Activated gamma-delta T cell treated with anti-CD3 and anti-CD28 coated beads, Interleukin-2, amount 50 U/mL, for 16 hours (primary cell): ENCODE measurements at places on chromosomes 3 and 15.

DNA sequence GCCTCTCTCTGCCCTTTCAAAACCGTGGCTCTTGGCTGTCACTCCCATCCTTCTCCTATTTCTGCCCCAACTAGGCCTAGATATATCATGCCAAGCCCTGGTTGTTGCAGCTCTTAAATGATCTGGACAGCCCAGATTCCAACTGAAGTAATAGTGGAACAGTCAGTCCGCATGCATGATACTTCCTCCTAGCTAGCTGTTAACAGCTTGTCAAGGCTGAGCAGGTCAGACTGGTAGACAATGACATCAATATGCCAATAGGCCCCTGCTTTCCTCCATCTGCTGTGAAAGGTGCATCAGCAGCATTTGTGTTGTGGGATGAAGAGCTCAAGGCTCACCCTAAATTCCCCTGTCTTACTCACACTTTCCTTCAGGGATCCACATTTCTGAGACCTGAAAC, 527.7 kb upstream of the TGFBR2 start:
- no peak for DNase-seq

DNA sequence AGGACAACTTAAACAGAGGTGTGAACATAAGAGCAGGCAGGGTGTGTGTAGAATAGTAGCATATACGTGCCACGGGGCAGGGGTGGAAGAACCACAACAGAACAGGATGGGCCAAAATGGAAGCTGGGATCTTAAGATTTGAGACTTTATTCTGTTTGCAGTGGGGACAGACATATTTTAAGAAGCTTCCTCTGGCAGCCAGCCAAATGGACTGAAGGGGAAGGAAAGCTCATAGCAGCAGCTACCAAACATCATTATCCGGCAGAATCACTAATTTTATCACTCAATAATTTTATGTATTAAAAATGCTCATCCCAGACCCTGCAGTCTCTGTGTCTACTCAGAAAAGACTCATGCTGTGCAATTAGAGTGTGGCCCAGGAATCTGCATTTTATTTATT, 130.9 kb upstream of the CTDSPL start:
- no peak for DNase-seq

DNA sequence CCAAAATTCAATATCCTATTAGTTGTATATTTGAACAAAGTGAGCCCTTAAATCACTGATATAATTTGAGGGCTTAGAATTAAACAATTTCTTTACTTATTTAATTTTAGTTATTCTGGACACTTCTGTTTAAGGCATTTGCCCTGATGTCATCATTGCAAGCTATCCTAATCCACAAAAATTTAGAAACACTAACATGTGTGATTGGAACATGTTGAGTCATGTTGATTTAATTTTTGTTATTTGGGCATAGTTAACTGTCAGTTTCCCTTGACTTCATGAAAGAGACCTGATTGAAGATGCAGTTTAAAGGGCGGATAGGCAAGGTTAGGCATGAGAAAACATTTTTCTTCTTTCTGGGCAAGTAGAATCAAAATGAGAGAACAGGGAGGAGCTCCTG, 682.6 kb downstream of the ROBO1 start:
- DNase-seq: no peak

DNA sequence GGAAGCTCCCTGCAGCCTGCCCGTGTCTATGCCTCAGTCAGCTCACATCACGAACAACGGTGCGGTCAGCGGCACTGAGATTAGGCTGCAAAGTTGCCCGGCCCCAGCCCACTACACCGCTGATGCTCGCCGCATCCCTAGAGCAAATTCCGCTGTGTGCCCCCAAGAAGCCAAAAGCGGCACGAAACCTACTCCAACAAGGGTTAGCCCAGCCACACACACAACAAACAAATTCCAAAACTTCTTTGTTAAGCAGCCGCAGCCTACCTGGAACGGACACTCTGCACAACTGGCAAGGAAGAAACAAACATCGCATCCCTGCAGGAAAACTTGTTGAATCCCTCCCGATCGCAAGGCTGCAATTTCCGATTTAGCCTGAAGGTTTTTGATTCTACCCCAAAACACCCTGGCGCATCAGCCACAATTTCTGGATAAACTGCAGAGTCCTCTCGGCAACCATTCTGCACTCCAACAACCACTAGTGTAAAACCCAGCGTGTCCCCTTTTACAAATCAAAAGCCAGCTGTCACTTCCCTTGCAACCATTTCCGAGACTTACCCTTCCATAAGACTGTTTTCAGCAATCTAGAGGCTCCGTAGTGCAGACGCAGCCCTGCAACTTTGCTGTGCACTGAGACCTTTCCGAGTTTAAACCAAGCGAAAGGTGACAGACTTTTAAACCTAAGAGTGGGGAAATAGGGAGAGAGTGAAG, 449 bp downstream of the ROBO1 start:
- no peak for DNase-seq

DNA sequence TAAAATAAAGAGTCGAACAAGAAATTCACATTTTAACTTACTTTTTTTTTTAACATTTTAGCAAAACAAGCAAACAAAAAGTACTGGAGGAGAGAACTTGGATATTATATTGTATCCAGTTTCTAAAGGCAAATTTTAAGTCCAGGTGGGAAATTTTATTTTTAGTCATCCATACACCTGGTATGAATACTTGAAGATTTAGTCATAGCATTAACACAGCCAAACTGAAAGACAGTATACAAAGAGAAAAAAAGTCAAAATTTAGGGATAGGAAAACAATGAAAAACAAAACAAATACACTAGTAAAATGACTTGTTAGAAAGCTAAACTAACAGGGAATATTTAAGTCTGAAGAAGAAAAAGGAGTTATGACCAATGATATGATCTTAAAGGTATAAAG, 69.1 kb downstream of the PROS1 start:
- DNase-seq: no peak

DNA sequence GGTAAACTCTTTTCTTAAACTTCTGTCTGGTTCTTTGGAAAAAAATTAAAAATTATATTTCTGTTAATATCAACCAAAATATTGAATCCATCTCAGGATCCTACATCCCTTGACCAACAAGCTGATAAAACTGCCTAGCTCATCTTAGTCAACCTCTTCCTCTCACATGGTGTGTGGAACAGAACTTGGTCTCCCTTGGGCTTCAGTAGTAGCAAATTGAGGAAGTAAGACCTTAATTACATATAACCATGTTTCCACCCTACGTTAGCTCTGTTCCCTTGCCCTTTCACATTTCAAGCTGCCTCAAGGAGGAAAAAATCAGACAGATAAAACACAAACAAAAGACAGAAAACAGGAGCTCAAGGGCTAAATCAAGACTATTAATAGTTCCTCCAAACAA, 116.4 kb downstream of the GREM1 start:
- no peak for DNase-seq

GRCh38 chr3:53682807-53683206, 163.4 kb downstream of the CHDH start:
- DNase-seq: no peak

- no peak for DNase-seq
These were observed 4.9 kb upstream of the TJP1 start for GRCh38 chr15:29826908-29827820.

DNA sequence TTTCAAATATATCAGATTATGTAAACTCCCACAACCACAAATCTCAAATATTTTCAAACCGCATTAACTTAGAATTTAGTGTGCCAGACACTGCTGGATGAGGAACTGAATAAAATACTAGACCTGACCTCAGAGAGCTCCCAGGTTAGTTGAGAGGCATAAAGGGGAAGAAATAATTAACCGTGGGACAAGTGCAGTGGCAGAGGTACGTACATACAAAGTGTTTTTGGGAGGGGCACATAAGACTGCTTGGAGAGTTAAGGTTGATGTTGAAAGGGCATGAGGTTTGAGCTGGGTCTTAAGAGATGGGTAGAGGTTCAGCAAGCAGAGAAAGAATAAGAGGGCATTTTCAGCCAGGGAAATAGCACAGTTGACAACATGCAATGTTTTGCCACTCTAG, 17.2 kb downstream of the THUMPD3 start:
- DNase-seq: no peak

DNA sequence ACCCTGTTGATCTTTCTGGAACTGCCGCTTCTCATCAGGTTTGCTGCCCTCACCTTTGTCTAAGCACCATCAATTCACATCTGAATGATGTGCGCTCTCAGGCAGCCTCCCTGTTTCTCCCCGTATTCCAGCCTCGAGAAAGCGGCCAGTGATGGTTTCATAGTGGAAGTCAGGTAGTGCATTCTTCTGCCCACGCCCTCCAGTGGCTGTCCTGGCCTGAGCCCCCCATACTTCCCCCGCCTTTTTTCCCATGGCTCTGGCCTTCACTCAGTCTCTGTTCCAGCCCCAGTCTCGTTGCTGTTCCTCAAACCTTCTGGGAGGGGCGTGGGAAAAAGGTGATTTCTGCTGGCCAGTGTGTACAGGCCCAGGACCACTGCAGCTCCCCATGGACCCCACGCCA, 101.3 kb downstream of the ASB7 start:
- no peak for DNase-seq

GRCh38 chr15:101115393-101115785, 136.5 kb downstream of the CHSY1 start:
- no peak for DNase-seq

GRCh38 chr3:60010781-60011180, 961.0 kb upstream of the CFAP20DC start:
- peak; percentile 30 for DNase-seq

- DNase-seq: no peak
These were observed 614.3 kb upstream of the ARRDC4 start for GRCh38 chr15:97346221-97346620.

DNA sequence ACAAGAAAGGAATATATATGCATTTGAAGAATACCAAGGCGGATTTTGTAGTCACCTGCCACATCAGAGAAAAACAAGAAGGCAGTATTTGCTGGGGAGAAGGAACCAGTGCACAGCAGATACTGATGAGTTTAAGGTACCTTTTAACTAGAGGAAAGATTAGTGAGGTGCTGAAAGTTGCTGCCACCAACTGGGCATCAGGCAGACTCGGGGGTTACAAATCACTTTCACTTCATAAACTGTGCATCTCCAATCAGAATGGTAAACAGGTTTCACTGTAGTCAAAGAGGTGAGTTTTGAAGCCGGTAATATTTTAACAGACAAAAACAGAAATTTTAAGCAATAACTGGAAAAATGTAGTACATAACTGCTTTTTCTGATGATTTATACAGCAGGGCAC, 4.1 kb downstream of the FBN1 start:
- DNase-seq: no peak

DNA sequence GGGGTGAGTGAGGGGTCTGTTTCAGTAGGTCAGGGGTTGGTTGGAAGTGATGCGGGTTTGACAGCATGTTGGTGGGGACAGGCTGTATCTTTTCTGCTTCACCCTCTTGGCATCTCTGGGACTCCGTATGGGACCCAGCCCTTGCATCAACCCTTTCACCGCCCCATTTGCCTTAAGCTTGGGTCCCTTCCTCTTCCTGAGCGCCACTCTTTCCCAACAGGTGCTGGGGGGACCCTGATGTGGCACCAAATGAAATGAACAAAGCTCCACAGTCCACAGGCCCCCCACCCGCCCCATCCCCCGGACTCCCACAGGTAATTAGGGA, 1.1 kb downstream of the EIF4G1 start:
- DNase-seq: no peak

GRCh38 chr15:97683831-97684230, 276.7 kb upstream of the ARRDC4 start:
- no peak for DNase-seq

- DNase-seq: peak; percentile 35
These were observed 465.3 kb upstream of the CBLB start for GRCh38 chr3:106333911-106334618.

DNA sequence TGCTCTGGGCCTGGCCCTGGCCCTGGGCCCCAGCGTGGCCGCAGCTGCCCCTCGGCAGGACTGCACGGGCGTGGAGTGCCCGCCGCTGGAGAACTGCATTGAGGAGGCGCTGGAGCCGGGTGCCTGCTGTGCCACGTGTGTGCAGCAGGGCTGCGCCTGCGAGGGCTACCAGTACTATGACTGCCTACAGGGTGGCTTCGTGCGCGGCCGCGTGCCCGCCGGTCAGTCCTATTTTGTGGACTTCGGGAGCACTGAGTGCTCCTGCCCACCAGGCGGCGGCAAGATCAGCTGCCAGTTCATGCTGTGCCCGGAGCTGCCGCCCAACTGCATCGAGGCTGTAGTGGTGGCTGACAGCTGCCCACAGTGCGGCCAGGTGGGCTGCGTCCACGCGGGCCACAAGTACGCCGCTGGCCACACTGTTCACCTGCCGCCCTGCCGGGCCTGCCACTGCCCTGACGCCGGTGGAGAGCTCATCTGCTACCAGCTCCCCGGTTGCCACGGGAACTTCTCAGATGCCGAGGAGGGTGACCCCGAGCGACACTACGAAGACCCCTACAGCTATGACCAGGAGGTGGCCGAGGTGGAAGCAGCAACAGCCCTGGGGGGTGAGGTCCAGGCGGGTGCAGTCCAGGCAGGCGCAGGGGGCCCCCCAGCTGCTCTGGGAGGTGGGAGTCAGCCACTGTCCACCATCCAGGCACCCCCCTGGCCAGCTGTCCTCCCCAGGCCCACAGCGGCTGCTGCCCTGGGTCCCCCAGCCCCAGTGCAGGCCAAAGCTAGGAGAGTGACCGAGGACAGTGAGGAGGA, 21.7 kb downstream of the FBLN2 start:
- DNase-seq: no peak

DNA sequence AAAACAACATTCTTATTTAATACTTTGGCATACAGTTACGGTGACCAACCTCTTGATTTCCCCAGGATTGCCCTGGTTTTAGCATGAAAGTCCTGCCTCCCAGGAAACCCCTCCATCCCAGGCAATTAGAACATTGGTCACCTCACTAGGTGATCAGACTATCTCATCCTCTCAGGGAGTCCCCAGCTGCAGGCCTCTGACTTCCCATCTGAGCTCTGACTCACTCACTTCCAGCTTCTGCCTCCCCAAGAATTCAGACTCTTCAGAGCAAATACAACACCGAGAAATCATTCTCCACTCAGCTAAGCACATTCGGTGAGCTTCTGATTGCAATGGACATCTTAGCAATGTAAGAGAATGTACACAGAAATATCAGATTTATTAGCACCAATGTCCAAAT, 92.4 kb upstream of the HES1 start:
- DNase-seq: no peak

- DNase-seq: no peak
These were observed 938 bp downstream of the DZIP3 start for GRCh38 chr3:108590460-108590859.

- peak; percentile 14 for DNase-seq
These were observed 515 bp downstream of the ADAM10 start for GRCh38 chr15:58748852-58749531.

GRCh38 chr3:155031186-155031585, 48.9 kb upstream of the MME start:
- no peak for DNase-seq

DNA sequence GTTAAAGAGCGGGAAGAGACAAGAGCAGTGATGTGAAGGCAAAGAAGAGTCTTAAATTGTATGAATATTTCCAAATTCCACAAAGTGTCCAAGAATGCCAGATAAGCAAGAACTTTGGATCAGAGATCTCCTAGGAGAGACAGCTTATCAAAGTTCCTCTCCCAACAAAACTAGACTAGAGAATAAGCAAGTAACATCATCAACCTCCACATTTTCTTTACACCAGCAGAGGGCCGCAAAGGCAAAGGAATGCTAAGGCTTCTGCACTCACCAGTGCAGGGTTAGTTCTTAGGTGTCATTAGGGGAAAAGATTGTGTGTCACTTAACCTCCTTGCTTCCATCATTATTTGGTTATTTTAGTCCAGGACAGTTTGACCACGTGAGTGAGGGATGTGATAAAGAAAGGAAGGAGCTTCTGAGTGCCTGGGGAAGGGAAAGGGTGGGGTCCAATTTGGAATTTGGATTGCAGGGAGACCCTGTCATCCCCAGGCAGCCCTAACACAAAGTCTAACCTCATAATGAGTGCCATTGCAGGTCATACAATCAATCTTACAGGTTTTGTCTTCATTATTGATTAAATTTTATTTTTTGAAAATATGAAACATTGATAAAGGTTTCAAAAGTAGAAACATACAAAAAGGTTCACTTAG, 7.5 kb upstream of the CMTM6 start:
- DNase-seq: peak; percentile 47
